Posterior vena cava (tissue), 2 donors: ENCODE measurements at places on chromosomes 12 and 14. TPM values are rescaled to one million over a fixed set of nuclear protein-coding genes. Genes with fewer than 3 reads are reported as not detected.

The OTX2 gene
- total RNA-seq, result not detected

- DNase-seq, result peak; percentile 84
These were observed 53.1 kb downstream of the SIX6 start for GRCh38 chr14:60561845-60562746.

DNA sequence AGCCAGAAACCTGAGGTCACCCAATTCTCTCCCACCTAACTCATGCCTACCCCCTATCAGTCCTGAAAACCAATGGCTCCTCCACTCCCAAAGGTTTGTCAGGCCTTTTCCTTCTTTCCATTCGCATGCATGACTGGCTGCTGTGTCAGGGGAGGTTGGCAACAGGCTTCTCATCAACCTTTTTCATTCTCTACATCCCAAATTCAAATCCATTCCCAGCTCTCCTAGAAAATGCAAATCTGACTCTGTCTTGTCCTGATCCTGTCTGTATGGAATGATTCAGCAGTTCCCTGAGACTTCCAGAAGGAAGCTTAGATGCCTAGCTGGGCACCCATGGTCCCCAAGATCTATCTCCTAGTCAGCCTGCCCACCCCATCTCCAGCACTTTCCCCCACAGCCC lies 5.0 kb upstream of the CTDSP2 start:
- DNase-seq, result no peak

The WNT1 gene
- not detected for total RNA-seq

The HHIPL1 gene
- total RNA-seq, result 10.9 TPM

DNA sequence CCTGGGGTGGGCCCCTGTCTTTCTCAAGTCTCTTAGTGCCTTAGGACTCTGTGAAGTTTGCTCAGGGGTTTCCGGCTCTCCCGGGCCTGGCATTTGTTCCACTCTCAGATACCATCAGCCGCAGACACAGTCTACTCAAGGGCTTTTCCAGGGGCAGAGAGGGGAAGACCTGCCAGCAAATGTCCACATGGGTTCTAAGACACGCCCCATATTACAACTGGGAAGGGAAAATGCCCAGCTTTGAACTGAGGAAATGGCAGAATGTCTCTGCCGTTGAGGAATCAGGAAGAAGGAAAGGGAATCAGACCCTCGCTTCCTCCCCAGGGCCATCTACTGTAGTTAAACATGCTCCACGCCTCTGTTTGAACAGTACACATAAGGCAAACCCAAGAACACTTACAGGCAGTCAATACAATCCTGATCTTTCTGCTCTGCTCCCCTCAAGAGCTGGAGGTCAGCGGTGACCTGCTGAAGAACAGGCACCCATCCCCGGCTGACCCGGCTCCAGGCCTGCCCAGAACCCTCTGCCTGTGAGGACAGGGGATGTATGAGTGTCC lies 7.9 kb downstream of the CCDC85C start:
- DNase-seq, result no peak

The FNTB gene
- total RNA-seq, result 8.0 TPM

GRCh38 chr14:88955455-88955854 lies 131.0 kb downstream of the TTC8 start:
- DNase-seq, result no peak

The KRT77 gene
- total RNA-seq, result not detected

The RNFT2 gene
- total RNA-seq, result 2.2 TPM

GRCh38 chr14:63901434-63902085 lies 48.8 kb downstream of the SYNE2 start:
- DNase-seq, result no peak

The SAMD15 gene
- total RNA-seq, result 0.60 TPM

GRCh38 chr12:69274861-69275260 lies 35.5 kb downstream of the CPSF6 start:
- DNase-seq, result no peak

GRCh38 chr14:96847451-96847850 lies 50.3 kb downstream of the VRK1 start:
- no peak for DNase-seq
